ENCODE measurements at places on chromosomes 12 and 14.
A peak's percentile ranks its signal among the peaks of the same experiment; 100 is the strongest.

GRCh38 chr14:32623300-32624093, 294.4 kb downstream of the AKAP6 start:
- no peak for DNase-seq

DNA sequence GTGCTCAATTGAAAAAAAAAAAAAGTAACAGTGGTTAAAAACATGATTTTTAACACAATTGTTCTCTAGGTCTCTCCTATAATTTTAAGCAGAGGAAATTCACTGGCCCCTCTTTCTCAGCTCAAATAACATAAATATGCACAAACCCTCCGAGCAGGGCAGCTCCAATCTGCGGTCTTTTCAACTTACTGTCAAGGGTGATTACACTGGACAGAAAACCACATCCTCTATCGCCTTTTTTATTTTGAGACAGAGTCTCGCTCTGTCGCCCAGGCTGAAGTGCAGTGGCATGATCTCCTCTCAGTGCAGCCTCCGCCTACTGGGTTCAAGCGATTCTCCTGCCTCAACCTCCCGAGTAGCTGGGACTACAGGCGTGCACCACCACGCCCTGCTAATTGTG, 16.5 kb upstream of the GABARAPL1 start:
- DNase-seq, result no peak

DNA sequence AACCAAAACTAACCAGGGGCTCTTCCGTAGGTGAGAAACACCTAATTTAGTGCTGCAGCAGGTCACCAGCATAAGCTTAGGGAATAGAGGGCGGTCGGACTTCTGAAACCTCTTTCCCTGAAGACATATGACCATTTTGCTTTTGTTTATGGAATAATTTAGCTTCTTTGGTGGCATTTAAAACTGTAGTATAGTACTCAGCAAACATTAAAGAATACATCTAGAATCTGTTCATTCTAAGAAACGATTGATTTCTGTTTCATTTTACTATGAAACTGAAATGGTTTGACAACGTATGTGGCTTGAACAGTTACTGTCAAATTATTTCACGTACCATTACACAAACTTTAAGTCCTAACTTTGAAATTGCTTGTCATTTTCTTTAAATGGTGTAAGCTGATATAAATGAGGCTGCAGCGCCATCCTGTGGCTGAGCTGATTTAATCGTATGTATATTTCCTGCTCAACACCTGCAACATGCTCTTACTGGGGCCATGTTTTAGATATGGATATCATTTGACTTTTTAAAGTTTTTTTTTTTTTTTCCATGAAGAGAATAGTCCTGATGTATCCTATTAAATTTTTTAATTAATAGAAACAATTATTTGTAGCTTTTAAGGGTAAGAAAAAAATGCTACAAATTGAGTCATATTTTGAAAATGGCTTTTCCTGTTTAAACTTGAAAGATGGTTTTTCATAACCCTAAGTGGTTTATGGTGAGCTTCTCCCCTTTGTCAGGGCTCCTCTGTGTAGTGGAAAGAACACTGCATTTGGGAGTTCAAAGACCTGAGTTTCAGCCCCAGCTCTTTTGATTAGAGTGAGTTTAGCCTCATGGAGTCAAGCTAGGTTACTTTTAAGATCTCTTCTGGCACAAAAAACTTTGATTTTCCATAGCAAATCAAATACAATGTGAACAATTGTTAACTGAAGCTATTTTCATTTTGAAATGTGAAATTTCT, 27.4 kb downstream of the CFAP54 start:
- DNase-seq, result peak; percentile 76

DNA sequence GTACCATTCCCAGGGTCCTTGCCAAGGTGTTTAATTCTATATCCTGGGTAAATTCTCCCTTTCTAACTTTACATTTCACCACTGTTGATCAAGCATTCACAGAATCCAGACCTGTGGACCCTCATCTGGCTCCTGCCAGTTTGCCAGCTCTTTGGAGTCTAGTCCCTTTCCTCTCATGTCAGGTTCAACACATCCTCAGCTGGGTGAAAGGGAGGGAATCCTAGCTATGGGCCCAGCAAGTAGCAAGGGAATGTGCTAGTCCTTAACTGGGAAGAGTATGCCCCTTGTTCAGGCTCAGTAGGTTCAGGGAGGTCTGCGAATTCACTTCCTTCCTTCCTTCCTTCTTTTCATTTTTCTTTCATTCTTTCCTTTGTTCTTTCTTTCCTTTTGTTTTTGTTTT, 38.2 kb upstream of the HMGA2 start:
- DNase-seq, result no peak

DNA sequence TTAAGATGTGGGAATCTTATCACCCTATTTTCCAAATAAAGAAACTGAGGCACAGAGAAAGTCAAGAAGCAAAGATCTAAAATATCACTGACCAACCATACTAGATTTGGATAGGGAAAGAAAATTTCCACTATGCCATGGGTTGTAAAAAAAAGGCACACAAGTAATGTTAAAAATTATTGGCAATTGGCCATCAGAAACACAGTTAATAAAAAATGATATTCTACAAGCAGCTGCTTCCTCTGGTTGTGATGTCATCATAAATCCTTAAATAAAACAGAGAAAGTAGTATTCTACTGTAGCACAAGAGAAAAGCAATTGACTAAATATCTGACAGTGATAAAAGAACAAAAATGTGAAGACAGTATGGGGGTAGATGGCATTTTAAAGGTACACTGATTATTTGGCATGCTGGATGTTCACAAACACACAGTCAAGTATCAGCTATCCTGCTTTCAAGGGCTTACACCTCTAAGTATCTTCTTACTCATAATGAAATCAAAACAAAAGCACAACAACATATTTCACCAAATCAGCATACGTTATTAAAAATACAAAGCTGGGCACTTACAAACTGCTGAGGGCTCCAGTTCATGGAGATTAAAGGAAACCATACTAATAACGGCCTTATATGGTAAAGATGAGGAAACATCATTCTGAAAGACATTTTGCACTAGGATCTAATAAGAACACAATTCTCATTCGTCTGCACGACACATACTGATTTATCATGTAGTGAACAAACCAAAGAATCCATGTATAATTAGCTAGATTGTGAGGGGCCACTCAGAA, 45.7 kb downstream of the CORO1C start:
- no peak for DNase-seq

- DNase-seq, result no peak
Measured at GRCh38 chr12:124564232-124564958, 3.0 kb downstream of the NCOR2 start.

Data from activated gamma-delta T cell treated with anti-CD3 and anti-CD28 coated beads, Interleukin-2, amount 50 U/mL, for 16 hours (primary cell).